ENCODE measurements at places on chromosomes 6 and 20.
A peak's percentile ranks its signal among the peaks of the same experiment; 100 is the strongest.

GRCh38 chr6:95431637-95432228, 145.6 kb upstream of the MANEA start:
- peak; percentile 49 for DNase-seq

- peak; percentile 87 for DNase-seq
Measured at GRCh38 chr6:169831450-169832246, 80.2 kb downstream of the ERMARD start.

- DNase-seq, result no peak
Measured at GRCh38 chr20:54995011-54995410, 519.6 kb downstream of the DOK5 start.

- no peak for DNase-seq
Measured at GRCh38 chr6:31125586-31126363, 5.5 kb upstream of the CDSN start.

DNA sequence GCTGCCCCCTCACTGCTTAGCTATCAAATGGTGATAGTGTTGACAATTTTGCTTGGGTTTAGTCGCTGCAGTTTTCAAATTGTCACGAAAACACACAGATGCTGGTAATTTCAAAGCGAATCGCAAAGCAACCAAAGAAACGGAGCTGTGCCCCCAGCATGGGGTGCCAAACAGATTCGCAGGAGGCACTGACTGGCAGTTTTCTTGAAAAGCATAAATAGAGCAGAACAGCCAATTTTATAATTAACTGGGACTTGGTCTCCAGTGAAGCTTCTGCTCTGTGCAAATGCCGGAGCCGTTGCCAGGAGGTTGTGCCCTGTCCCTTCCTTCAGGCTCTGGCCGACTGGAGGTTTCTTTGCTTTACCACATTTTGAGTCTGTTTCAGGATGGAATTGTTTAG, 18.8 kb downstream of the ARHGAP40 start:
- no peak for DNase-seq

DNA sequence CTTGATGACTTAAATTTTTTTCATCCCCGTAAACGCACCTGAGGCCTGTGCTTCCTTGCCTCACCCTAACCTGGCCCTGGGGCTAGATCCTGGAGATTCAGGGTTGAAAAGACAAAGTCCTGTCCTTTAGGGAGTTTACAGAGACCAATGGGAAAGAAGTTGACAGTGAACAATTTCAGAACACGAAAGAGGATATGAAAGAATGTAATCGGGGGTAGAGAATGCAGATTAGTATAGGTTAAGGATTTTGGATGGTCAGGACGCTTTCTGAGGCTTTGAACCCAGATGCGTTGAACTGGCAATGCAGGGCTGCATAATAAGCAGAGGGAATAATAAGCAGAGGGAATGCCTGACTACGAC, 1.7 kb upstream of the FBXO5 start:
- DNase-seq, result peak; percentile 4

DNA sequence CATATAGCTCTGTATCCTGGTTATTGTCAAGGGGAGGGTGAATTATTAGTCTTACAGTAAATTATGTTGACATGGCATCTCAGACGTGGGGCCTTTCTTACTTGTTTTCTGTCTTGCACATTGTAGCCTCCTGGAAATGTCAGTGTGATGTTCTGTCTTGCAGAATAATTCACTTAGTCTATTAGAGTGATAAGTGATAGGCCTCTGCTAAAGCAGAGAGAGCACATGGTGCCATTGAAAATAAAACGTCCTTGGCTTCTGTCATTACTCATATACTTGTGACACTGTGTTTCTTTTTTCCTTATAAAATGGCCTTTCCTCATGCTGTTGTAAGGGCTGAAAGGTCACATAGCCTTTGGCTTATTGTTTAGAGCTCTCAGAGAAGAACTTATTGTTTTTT, 531.0 kb downstream of the EPM2A start:
- no peak for DNase-seq

DNA sequence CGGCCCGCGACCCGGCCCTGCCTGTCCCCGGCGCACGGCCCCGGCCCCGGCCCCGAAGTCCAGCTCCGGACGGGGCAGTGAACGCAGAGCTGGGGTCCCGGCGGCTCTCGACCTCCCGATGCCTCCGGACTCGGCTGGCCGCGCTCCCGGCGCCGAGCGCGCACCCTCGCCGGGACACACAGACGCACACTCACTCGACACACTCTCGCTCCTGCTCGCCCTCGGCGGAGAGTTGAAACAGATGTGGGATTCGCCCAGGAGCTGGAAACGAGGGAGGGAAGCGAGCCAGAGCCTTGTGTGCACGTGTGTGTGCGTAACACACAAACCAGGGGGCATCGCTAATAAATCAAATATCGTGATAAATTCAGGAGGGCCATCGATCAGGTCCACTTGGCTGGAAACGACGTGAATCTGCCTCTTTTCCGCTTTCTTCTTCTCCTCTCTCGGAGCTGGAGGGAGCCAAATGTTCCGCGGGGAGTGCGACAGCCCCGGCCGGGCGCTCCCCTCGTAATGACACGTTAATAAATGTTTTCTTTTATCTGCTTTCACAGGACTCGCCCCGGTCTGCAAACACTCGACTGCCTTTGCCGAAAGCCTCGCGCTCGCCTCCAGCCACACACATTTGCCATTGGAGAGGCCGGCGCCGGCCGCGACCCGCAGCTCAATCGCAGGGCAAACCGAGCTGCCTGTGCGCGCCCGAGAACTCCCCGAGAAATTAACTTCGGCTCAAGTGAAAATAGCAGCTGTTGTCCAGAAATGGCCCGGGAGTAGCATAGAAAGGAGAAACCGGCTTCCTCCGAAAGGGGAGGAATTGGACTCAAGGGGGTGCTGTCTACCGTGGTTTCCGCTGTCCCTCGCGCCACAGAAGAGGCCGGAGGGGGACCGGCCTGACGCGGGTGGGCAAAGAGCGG, 828 bp upstream of the SULF2 start:
- DNase-seq, result peak; percentile 90

DNA sequence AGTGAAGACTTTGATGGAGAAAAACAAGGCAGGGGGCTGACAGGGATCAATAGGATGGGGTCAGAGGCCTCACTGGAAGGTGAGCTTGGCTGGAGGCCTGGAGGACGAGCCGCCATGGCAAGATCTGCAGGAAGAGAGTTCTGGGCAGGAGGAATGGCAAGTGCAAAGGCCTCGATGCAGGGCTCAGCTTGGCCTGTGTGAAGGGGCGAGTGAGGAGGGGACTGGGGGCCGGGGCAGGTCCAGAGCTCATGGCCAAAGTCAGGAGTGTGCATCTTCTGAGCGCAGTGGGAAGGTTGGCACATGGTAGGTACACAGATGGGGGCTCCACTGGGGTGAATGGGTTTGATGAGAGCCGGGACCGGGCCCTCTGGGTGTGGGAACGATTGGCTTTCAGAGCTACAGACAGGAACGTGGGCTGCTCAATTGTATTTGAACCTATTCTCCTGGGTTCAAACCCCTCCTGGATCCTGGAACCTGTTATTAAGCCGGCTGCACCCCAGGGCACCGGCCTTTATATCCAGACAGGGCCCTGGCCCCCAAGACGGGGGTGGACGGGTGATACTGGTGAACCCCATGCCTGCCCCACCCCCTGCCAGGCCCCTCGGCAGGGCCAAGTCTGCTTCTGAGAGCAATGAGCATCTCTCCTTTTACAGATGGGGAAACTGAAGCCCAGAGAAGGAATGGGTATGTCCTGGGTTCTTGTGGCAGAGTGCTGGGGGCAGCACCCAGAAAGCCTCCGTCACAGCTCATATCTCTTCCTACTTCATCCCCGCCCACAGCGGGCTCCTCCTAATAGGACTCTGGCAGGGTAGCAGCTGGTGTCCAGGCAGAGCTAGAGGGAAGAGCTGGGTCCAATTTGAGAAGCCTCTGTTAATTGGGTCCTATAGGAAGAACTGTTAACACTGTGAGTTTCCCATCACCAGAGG, 106.1 kb downstream of the CEBPB start:
- peak; percentile 85 for DNase-seq

GRCh38 chr6:146574211-146574610, 24.6 kb upstream of the ADGB start:
- DNase-seq, result peak; percentile 33

DNA sequence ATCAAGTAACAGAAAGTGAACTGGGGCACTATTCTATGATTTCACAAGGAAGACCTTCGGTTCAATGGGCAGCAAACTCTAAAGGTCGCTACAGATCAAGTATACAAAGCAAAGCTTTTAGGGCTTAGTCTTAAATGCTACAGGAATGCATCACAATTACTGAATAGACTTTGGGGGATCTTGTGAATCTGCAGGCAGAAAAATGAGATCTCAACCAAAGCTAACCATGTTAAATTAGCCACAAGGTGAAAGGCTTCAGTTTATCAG, 98.0 kb upstream of the TMEM30A start:
- no peak for DNase-seq

- no peak for DNase-seq
Measured at GRCh38 chr6:163897030-163897429, 482.5 kb downstream of the QKI start.

DNA sequence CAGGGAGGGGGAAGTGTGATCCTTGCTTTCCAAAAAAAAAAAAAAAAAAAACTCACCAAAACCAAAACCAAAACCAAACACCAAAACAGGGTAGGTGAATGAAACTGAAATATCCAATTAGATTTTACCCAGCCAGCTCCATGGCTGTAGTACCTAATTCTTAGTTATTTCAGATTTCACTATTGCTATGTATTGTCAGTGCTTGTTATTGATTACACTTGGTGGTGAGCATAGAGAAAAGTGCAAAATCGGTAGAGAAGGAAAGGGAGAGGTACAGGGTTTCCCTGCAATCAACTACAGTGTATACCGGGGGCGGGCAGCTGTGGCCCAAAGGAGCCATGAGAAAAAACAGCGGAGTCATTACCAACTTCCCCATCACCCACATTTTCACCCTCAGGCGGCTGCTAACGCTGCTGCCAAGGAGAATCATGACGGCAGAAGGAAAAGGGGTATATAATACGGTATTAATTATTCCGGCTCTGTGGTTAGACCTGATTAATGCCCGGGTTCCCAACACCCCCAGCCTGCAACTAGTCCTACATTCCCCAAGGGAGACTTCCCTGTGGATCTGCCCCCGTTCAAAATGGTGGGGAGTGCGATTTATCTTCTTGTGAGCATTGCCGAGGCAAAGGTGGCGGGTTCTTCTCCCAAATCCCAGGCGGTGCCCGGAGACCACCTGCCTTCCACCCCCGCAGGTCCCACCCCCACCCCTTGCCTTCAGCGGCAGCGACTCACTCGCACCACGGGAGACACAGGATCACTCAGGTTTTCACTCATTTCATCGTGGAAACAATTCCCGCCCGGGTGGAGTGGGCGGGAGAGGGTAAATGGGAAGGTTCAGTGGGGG, at the start of gene C6orf62:
C6orf62 (minus strand) TSS at position 30 of the 847 bp plus-strand sequence. CDS start 486 bp downstream, outside the sequence.
- DNase-seq, result peak; percentile 81

GRCh38 chr20:62117658-62118057, 4.6 kb upstream of the LSM14B start:
- DNase-seq, result no peak

DNA sequence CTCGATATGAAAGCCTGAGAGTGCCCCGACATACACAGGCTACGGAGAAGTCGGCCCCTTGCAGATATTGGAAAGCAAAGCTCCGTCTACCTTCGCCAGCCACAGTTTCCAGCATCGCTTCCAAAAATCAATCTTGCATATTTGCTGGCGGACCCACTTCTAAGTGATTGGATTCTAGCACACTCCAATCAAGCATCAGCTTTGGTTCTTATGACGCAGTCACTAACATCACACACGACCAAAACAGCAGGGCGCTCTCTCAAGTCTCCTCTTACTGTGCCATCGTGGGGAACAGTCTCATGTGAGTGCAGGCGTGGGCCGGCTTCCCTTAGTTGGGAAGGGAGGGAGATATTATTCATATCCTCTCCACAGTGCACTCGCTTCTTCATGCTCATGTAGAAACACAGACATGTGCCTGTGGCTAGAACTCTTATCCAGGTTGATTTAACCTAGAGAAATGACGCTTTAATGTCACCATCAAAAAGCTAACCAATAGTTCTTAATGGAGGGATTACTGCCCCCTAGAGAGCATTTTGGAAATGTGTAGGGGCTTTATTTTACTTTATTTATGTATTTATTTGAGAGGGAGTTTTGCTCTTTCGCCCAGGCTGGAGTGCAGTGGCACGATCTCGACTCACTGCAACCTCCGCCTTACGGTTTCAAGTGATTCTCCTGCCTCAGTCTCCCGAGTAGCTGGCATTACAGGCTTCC, 229.8 kb downstream of the SOD2 start:
- DNase-seq, result no peak

GRCh38 chr6:125392682-125393081, 90.9 kb upstream of the HDDC2 start:
- no peak for DNase-seq

- no peak for DNase-seq
Measured at GRCh38 chr20:57662456-57663240, 42.4 kb upstream of the ZBP1 start.

DNA sequence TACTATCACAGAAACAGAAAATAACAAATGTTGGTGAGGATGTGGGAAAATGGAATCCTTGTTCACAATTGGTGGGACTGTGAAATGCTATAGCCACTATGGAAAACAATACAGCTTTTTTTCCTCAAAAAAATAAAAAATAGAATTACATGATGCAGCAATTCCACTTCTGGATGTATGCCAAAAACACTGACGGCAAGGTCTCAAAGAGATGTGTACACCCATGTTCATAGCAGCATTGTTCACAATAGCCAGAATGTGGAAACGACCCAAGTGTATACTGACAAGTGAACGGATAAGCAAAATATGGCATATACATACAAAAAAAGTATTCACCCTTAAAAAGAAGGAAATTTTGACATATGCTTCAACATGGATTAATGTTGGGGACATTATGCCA, 213.4 kb downstream of the KHDC1L start:
- DNase-seq, result no peak

DNA sequence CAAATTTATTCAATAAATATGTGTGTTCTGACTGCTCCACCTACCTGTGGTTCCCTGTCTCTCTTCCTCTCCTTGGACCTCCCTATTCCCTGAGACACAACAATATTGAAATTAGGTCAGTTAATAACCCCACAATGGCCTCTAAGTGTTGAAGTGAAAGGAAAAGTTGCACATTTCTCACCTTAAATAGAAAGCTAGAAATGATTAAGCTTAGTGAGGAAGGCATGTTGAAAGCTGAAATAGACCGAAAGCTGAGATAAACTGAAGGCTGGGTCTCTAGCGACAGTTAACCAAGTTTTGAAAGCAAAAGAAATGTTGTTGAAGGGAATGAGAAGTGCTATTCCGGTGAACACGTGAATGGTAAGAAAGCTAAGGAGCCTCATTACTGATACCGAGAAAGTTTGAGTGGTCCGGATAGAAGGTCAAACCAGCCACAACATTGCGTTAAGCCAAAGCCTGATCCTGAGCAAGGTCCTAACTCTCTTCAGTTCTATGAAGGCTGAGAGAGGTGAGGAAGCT, 34.1 kb downstream of the UST start:
- DNase-seq, result no peak

GRCh38 chr6:34657307-34657978, 39.1 kb downstream of the ILRUN start:
- peak; percentile 49 for DNase-seq

GRCh38 chr6:54204921-54205591, 93.8 kb downstream of the MLIP start:
- no peak for DNase-seq
